Frontal cortex (tissue), 4 donors: ENCODE measurements at places on chromosomes 13 and 19.

DNA sequence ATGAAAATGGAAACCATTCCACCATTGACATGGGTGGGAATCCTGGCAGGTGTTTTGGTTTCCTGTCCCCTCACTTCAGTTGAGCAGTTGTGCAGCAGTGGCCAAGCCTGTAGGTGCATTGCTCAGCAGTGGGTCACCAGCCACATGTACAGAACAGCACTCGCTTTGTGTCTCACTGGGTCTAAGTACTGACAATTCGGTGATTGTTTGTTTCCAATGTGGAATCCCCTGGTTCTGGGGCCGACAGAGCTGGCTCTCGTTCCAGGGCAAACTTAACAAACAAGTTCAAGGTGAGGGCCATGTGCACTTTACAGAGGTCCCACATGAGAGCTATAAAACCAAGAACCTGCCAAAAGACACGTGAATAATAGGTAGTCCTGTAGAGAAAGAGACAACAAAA is 54.1 kb upstream of the SPATA13 start:
- DNase-seq: no peak

DNA sequence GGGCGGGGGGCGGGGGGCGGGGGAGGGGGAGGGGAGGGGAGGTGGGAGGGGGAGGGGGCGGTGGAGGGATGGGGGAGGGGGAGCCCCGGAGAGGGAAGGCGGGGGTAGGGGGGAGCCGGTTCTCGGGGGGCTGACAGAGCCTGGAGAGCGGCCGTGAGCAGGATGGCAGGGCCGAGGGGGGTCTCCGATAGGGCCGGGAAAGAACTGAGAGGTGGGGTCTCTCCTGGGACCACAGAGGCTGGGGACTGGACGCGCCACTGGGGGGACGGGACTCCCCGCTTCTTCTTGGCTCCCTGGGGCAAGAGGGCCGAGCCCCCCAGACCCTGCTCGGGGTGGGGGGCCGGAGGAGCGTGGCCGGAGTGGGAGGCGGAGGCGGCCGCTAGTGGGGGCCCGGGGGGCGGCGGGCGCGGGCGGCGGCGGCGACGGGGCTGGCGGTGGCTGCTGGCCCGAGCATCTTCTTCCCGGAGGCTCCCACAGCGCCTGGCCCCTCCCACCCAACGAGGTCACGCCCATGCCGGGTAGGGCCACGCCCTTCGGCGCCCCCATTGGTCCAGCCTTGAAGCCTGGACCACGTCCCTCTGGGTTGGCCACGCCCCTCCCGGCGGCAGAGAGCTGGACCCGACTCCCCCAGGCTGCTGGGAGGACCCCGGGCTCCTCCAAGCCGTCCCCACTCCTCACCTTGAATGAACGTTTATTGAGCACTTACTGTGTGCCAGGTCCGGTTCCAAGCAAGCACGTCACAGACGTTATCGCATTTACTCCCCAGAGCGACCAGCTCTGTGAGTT is at the start of gene NOVA2:
Gene NOVA2, minus strand, starts transcription at position 313 of the 786 bp plus-strand sequence. CDS start 514 bp downstream, outside the sequence.
- DNase-seq: peak; percentile 84

DNA sequence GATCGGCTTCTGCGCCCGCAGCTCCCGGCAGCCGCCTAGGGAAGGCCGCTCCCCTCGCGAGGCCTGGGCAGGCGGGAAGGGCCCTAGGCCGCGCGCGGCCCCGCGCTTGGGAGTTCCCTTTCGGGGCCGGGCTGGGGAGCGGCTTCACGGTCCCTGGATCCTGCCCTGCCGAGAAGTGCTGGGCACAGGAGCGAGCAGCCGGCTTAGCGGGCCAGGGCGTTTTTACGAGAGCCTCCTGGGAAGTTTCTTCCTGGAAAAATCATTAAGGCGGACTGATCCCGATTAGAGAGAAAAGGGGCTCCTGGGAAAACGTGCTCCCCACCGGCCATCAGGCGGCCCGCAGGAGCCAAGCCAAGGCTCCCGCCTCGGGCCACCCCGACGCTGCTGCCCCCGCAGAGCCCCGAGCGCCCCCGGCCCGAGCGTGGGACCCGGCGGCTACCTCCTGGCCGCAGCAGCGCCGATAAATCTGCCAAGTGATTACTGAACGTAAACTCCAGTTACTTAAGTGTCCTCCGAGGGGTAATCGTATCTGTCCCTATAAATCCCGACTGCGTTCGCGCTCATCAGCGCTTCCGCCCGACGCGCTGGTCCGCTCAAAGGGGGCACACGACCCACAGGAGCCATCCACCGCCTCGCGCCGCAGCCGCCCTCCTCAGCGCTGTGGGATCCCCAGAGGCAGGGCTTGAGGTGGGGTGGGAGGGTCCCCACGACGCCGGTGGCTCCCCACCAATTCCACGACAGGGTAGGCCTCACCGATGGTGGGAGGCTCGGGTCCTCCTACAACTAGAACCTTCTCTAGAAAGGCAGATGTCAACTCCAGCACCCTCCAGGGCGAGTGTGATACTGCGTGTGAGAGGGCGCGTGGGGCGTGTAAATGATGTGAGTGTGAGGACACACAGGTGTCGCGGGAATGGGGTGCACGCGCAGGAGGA is 2.8 kb downstream of the ZIC5 start:
- no peak for DNase-seq

DNA sequence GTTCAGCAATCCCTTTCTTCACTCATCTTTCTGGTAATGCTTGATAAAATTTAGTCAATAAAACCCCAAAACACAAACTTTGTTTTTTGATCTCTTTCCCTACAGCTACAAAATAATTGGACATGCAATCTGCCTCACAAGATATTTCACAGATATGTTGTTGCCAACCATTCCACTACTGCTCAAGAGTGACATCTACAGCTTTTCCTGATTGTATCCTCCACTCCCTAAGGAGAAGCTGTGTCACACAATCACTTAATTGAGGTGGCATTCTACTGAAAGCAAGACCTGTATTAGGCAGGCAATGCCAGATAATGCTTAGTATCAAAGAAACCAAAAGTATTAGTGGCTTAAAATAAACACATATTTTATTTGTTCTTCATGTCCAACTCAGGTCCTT is 1646.2 kb upstream of the SPRY2 start:
- no peak for DNase-seq

DNA sequence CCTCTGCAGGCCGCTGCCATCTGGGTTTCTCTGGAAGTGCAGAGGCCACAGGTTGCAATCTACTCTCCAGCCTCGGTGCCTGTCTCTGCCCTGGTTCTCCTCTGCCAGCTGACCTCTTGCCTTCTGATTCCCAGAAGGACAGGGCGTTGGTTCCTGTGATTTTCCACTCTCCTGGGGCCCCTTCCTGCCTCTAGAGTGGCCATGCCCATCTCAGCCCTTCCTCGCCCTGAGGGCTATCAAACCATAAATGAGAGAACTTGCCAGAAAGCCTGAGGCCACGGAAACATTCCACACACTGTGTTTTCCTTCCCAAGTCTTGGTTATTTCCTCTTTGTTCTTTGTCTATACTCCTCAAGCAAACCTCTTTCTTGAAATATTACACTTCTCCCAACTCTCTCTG is 146.2 kb downstream of the SHISA2 start:
- no peak for DNase-seq

GRCh38 chr19:4636151-4636717 is 3.1 kb upstream of the TNFAIP8L1 start:
- peak; percentile 79 for DNase-seq

- DNase-seq: no peak
Observed at GRCh38 chr13:112510987-112511685, 76.8 kb downstream of the TUBGCP3 start.

- no peak for DNase-seq
Observed at GRCh38 chr13:39039041-39039440, 785 bp downstream of the NHLRC3 start.

GRCh38 chr13:113186061-113186900 is 22.2 kb downstream of the PCID2 start:
- no peak for DNase-seq

GRCh38 chr13:60418954-60419353 is 21.9 kb downstream of the TDRD3 start:
- no peak for DNase-seq

- DNase-seq: no peak
Observed at GRCh38 chr19:9881720-9882119, 46.6 kb downstream of the PIN1 start.

GRCh38 chr13:66943530-66943929 is 286.6 kb downstream of the PCDH9 start:
- DNase-seq: no peak

DNA sequence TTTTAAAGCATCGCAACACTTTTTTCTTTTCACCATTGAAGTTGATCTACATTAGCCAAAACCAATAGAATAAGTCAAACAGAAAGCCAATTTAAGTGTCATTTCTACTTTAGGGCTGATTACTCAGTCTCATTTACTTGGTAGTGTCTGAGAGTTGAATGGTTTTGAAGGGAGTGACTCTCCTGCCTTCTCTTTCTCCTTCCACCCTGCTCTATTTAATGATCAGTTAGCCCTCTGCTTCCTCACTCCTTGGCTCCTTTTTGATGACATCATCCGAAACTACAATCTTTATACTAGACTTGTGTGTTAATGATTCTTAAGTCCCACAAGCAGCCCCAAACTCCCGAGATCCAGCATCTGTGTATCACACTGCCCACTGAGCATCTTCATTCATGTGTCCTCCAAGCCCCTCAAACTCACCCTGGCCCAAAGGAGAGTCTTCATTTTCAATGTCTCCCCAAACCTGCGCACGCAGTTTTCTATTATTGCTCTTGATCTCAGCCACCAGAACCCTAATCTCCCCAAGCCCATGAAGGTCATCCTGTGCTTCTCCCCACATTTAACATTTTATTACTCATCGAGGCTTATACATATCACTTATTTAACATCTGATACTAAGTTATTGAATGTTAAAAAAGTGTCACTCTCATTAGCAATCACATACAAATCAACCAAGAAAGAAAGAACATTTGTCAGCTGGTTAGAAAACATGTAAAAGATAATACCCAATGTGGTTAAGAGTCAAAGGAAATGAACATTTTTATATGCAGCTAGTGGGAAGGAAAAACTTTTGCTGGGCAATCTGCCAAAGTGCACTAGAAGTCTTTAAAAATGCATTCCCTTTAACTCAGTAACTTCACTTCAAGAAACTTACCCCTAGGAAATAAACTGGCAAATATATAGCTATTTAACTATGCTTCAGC is 32.2 kb upstream of the ARGLU1 start:
- DNase-seq: no peak

GRCh38 chr19:1069009-1069779 is 2.2 kb downstream of the ARHGAP45 start:
- DNase-seq: no peak

GRCh38 chr13:73065665-73066340 is 7.0 kb downstream of the KLF5 start:
- DNase-seq: no peak

DNA sequence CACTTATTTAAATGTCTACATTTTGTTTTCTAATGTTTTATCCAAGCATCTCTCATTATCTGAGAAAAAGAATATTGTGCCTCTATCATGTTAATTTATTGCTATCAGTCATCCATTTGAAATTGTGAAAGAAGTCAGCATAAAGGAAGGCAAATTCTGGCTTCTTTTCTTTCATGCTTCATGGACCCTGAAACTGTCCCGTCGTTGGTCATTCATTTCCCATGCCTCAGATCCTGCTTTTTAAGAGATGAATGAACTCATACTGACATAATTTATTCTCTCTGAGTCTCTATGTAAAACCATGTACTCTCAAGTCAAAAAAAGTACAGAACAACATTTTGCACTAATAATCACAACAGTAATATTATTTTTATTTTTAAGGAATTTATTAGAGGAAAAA is 2512.0 kb downstream of the PCDH9 start:
- no peak for DNase-seq

GRCh38 chr13:106038752-106039151 is 496.7 kb downstream of the EFNB2 start:
- DNase-seq: no peak

DNA sequence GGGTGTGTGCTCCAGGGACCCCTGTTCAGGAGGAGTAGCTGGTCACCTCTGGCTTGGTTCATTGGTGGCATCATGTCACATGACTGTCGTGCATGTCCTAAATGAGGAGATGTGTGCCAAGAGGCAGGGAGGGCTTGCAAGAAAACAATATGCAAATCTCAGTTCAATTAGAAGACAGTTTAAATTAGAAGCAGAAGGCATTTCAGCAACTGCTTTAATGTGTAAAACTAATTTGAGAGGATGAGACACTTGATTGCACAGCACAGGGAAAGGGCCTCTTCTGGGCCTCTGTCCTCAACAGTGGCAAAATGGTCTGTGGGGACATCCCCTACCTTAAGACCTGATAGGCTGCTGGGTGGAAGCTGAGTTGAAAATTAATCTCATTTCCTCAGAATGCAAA is 54.6 kb downstream of the SPATA13 start:
- DNase-seq: no peak

- DNase-seq: no peak
Observed at GRCh38 chr19:38265921-38266429, 1.6 kb downstream of the SPINT2 start.

- no peak for DNase-seq
Observed at GRCh38 chr13:92259523-92259922, 861.1 kb downstream of the GPC5 start.

DNA sequence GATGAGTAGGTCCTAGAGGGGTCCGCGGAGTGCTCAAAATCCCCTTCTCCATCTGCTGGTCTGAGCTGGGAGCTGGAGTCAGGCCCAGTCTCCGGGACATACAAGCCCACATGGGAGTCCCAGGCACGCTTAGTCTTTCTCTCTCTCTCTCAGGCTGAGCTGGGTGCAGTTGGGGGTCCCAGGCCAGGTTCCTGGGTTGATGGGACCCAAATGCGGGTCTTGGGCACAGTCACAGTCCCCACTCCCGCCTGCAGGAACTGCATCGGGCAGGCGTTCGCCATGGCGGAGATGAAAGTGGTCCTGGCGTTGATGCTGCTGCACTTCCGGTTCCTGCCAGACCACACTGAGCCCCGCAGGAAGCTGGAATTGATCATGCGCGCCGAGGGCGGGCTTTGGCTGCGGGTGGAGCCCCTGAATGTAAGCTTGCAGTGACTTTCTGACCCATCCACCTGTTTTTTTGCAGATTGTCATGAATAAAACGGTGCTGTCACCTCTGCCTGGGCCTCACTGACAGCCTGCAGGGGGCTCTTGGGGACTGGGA is 23.8 kb downstream of the CYP4F12 start:
- DNase-seq: no peak

GRCh38 chr19:17965370-17966128 is 1.4 kb upstream of the KCNN1 start:
- DNase-seq: no peak

- DNase-seq: no peak
Observed at GRCh38 chr13:35387682-35388250, 88.7 kb downstream of the MAB21L1 start.

- no peak for DNase-seq
Observed at GRCh38 chr19:5336195-5336965, 4.2 kb downstream of the PTPRS start.

GRCh38 chr13:111337206-111337605 is 16.8 kb downstream of the TEX29 start:
- DNase-seq: no peak
